ENCODE measurements at places on chromosomes 13 and 19.

DNA sequence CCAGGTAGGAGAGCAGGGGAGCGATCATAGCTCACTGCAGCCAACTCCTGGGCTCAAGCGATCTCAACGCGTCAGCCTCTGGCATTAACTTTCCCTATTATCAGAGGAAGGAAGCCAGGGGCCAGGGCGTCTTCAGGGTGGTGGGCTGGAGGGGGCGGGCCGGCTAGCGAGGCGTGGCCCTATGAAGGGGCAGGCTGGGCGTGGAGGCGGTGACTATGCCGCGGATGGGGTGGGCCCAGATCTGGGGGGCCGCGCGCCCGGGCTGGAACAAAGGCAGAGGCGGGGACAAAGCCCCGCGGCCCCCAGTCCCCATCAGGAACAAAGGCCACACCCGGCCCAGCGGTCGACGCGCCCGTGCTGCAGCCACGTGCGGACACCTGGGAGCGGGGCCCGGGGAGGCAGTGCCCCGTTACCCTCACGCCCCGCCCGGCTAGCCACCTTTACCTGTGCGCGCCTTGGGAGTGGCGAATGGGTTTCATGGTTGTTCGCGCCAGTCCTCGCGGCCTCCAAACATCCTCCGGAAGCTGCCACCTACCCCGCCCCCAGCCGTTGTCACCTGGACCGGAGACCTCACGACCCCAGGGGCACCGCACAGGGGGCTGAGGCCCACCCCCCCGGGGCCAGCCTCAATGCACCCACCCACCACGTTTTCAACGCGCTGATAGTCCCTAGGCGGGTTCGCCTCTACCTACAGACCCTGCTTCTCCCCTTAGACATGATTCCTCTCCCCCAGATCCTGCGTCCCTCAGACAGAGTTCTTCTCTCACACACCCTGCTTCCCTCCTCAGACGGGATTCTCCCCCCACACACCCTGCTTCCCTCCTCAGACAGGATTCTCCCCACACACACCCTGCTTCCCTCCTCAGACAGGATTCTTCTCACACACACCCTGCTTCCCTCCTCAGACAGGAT is 5.4 kb upstream of the TRIM28 start:
- peak; percentile 60 for DNase-seq

GRCh38 chr13:89726690-89727435 is 1620.6 kb upstream of the MIR17HG start:
- DNase-seq = no peak

DNA sequence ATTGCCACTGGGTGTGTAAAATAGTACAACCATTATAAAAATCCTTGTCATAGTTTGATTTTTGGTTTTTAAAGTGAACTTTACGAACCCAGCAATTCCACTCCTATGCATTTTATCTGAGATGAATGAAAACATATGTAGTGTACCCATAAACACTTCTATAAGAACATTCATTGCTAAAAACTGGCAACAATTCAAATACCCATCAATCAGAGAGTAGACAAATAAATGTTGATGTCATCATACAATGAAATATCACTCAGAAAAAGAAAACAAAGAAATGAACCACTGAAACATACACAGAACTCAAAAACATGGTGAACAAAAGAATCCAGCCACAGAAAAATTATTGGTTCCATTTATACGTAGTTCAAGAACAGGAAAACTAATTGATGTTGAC is 202.3 kb downstream of the ABCC4 start:
- no peak for DNase-seq

- no peak for DNase-seq
These were observed 276.3 kb upstream of the SOX1 start for GRCh38 chr13:111790621-111791020.

DNA sequence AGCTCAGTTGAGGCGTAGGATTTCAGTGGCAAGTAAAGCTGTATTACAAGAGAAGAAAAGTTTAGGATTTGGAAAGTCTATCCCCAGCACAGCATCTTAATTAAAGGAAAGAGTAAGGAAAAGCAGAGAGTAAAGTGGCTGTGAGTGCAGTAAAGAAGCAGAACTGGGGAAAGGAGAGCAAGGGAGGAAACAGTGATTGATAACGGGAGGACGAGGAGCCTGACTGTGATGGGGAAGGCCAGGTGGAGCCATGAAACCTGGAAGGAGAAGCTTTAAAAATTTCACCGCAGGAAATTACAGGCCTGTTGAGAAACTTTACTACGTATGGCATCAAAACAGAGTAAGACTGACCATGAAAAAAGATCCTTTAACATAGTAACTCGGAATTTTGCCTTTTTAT is 175.6 kb downstream of the SHISA2 start:
- no peak for DNase-seq

DNA sequence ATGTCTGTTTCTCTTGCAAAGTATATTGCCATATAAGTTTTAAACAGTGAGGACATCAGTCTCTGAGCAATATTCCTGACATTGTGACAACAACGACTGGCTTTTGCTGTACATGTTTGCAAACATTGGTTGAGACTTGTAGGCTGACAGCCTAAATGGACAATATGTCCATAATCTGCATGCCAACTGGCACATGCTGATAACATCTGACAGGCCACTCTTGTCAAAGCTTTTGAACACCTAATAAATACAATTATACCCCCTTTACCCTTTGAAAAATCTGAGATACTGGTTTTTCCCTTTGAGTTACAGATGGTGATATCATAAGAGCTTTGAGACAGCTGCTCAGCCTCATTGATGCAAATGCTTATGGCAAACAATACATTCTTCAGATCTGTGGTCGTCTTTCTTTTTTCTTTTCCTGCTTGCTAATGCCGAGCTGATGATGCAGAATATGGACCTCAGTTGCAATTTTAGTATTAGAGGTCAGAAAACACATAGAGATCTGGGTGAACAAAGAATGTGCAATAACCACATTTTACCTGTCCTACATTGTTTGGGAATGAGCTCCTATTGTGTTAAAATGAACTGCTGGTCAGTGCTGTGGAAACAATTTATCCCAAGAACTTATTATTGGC is 114.9 kb downstream of the RFC3 start:
- no peak for DNase-seq

GRCh38 chr19:15418231-15418578 is 583 bp downstream of the AKAP8L start:
- DNase-seq = no peak

GRCh38 chr13:113454936-113455335 is 1.6 kb upstream of the ADPRHL1 start:
- no peak for DNase-seq

- DNase-seq = no peak
These were observed 211.5 kb downstream of the LMO7 start for GRCh38 chr13:75847588-75847987.

DNA sequence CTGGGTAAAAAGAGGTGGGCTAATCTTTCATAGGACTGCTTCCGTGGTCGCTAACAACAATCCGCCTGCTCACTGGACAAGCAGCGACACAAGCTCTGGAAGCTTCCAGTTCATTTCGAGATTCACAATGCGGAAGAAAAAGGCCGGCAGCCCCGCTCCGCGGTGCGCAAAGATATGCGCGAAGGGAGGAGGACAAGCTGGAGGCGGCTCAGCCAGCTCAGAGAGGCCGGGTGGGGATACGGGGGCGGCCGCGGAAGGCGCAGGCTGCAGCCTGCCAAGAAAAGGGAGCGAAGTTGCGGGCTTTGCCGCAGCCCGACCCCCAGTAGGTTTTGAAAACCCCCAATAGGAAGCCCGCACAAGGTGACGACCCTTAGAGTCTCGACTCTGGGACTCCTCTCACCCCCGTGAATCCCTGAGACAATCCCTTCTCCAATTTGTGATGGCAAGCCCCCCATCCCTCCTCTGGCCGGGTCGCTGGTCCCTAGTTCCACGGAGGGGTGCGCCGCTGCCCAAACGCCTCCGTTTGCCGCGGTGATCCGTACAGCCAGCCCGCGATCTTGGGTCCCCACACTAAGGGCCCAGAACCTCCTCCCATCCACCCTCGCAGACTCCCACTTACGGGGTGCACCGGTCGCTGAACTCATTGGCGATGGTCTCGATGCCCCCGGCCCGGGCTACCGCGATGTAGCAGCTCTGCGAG is 697 bp downstream of the HSPH1 start:
- DNase-seq = peak; percentile 70

DNA sequence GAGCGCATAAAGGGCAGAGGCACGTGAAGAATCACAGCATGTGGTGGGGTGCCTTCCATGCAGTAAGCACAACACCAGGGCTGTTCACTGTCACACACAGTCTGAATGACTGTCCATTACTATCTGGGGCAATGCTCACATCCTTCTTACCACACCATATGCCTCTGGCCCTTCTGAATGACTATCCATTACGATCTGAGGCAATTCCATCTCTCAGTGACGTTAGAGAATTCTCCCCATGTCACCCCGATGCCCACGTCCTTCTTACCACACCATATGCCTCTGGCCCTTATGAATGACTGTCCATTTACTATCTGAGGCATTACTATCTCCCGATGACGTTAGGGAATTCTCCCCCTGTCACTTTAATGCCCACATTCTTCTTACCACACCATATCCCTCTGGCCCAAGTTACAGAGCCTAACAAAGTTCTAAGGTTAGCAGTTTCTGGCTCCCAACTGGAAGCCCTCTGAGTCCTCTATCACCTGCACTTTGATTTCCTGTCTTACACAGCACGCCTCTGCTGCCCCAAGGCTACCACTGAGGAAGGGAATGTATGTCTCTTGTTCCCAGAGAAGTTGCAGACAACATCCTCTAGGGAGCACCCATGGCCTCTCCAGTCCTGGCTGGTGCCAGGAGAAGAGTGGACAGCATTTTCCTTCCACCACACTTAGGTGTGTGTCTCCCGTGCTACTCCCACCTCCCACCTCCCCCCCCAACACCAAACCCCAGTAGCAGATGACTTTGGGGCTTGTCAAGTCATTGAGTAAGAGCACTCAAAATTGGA is 154.8 kb downstream of the COG6 start:
- DNase-seq = no peak

- DNase-seq = no peak
These were observed 7.7 kb downstream of the TYK2 start for GRCh38 chr19:10372690-10373089.

DNA sequence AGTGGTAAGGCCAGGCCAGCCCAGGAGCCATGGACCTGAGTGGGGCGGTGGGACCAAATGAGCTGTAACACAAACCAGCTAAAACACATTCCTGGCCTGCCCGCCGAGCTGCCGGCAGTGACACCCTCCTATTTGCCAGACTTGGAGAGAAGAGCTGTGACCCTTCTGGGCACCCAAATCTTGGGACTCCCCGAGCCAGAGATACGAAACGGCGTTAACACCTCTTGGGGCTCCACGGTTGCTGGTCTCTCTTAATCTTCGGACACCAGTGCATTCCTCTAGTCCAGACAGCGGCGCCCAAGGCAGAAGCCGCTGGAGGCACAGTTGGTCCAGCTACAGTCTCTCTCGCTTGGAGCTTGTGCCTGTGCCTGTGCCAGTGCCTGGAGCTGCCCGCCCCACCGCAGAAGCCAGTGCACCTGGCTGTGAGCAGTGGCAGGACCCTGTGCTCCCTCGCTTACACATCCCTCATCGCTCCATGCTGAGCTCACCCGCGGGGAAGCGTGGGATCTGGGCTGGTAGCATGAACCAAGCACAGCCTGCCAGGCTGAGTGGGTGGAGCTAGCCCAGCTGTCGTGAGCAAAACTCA is 147.2 kb upstream of the KLHL1 start:
- DNase-seq = no peak
